ENCODE measurements at places on chromosomes 6 and 20.
A peak's percentile ranks its signal among the peaks of the same experiment; 100 is the strongest.

DNA sequence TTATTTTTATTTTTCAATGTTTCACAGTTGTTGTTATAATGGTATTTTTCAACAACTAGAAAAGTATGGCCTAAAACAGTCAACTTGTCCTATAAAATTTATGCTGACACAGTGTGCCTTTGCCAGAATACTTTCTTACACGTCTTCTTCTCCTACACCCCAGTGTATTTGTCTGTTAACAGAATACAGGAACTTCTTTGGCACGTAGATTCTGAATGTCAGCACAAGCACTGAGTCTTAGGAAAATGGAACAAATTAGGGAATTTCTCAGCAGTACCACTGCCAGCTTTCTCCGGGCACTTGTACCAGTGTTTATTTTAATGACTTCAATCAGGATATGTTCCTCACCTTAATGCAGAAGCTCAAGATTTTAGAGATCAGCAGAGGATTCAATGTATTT is 26.7 kb upstream of the AKIRIN2 start:
- H3K27ac ChIP-seq, result peak overlapping the region; percentile 79
- no peak overlapping the region for H3K4me3 ChIP-seq
- no peaks in the 10 kb centered on the region for H3K27me3 ChIP-seq
- no peaks in the 10 kb centered on the region for H3K36me3 ChIP-seq
- H3K4me1 ChIP-seq, result peaks cover 46% of the 10 kb centered on the region

DNA sequence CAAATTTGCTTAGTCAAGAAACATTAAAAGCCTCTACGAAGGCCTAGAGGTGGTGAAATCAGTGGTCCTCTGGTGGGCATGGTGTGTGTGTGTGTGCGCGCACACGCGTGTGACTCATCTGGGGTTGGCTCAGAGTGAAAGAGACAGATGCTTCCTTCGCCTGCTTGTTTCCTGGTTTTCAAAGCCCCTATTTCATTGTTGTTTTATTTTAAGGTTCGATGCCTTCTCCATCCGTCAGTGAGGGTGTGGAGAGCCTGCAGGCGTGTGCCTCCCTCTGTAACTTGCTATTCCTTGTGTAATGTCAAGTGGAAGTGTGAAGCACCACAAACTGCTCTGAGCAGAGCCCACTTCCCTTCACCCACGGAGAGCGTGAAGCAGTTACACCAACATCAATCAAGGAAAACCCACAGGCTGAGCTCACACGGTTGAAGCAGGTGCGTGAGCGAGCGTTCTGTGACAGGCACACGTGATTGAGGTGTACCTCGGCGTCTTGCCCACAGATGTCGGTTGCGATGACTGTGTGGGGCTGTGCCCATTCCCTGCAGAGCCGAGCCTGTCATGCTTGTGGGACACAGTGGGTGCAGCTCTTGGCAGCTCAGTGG is 233.9 kb downstream of the PRL start:
- H3K4me3 ChIP-seq, result peak overlapping the region; percentile 28
- H3K4me1 ChIP-seq, result no peaks in the 10 kb centered on the region
- DNase-seq, result no peak

GRCh38 chr20:59831916-59832270 is 101.5 kb downstream of the SYCP2 start:
- H3K27ac ChIP-seq, result no peak overlapping the region
- no peak for DNase-seq
- no peak overlapping the region for H3K4me3 ChIP-seq
- peaks cover 7% of the 10 kb centered on the region for H3K36me3 ChIP-seq

DNA sequence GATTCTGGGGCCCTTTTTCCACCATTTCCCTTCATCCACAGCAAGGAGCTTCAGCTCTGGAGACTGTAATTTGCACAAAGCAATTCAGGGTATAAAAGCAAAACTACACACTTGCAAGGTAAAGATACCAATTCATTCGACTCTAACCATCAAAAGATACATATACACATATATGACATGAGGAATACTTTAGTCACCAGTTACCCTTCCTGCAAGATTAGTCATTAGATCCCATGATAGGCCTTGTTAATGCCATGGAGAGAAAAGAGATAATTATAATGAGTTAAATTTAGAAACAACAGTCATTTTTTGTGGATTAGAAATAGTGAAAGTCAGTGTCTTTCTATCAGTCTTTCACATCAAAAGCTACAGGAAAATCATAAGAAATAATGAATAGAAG is 204.2 kb downstream of the KCNQ5 start:
- no peaks in the 10 kb centered on the region for H3K36me3 ChIP-seq
- DNase-seq, result no peak
- H3K4me3 ChIP-seq, result no peak overlapping the region
- H3K27ac ChIP-seq, result no peak overlapping the region
- no peaks in the 10 kb centered on the region for H3K27me3 ChIP-seq
- no peaks in the 10 kb centered on the region for H3K4me1 ChIP-seq

GRCh38 chr6:29641430-29642148 is 8.6 kb upstream of the GABBR1 start:
- peaks cover 13% of the 10 kb centered on the region for H3K4me1 ChIP-seq
- no peak for DNase-seq
- no peaks in the 10 kb centered on the region for H3K27me3 ChIP-seq
- H3K36me3 ChIP-seq, result no peaks in the 10 kb centered on the region
- H3K27ac ChIP-seq, result peak overlapping the region; percentile 85

DNA sequence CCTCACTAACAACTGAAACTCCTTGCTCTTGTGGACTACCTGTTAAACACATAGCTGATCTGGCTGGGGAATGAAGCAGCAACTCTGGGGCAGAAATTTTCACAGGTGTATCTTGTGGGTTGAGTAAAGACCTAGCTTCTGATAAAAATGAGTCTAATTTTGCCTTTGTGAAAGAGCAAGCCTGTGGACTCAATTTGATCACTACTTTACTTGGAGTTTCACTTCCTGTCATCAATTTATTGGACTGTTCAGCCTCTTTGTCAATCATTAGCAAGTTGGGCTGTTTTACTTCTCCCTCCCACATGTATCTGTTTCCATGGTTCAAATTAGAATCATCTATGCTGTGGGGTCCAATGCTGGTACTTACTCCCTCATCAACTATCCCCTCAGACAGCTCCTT is 29.6 kb upstream of the CRIP3 start:
- no peak for DNase-seq
- no peaks in the 10 kb centered on the region for H3K27me3 ChIP-seq
- peak overlapping the region; percentile 41 for H3K27ac ChIP-seq
- H3K4me3 ChIP-seq, result no peak overlapping the region
- H3K4me1 ChIP-seq, result peaks cover 13% of the 10 kb centered on the region

DNA sequence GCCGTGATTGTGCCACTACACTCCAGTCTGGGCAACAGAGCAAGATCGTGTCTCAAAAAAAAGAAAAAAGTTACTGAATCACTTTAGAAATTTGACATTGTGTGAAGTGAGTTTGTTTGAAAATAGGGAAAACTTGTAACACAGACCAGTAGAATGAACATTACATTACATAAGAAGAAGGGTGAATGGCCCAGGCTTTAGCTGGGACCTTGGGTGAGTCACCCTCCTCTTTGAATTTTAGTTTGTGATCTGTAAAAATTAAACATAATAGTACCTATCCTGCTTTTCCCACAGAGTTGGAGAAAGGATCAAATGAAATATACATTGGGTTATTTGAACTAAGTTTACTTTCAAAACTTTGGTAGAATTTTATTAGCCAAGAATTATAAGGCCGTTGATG is 56.3 kb downstream of the KCNS1 start:
- no peak for DNase-seq
- H3K27ac ChIP-seq, result peak overlapping the region; percentile 90
- H3K36me3 ChIP-seq, result peaks cover 2% of the 10 kb centered on the region
- peaks cover 40% of the 10 kb centered on the region for H3K4me1 ChIP-seq
- H3K4me3 ChIP-seq, result no peak overlapping the region
- H3K27me3 ChIP-seq, result no peaks in the 10 kb centered on the region

DNA sequence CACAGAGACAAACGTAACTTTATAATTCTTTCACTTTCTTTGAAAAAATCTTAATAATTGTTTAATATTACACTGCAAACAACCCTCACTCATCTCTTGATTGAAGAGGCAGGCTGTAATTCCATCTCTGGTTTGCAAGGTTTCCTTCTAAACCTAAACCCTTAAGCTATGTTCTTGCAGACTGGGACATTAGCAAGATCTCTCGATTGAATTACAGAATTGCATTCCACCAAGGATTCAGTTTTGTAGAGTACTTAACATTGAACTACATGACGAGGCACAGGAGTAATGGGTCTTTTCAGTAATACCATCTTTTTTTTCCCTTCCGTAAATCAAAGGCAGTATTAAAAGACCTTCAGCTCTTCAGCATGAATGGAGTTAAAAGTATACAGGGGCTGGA is 111.6 kb upstream of the EEF1E1 start:
- DNase-seq, result no peak
- H3K4me3 ChIP-seq, result no peak overlapping the region
- no peaks in the 10 kb centered on the region for H3K36me3 ChIP-seq
- H3K4me1 ChIP-seq, result no peaks in the 10 kb centered on the region
- H3K27ac ChIP-seq, result no peak overlapping the region

GRCh38 chr6:37507690-37508421 is 8.2 kb upstream of the CCDC167 start:
- no peaks in the 10 kb centered on the region for H3K36me3 ChIP-seq
- no peaks in the 10 kb centered on the region for H3K27me3 ChIP-seq
- H3K4me1 ChIP-seq, result peaks cover 56% of the 10 kb centered on the region
- DNase-seq, result no peak
- H3K27ac ChIP-seq, result peak overlapping the region; percentile 100
- H3K4me3 ChIP-seq, result peak overlapping the region; percentile 68

DNA sequence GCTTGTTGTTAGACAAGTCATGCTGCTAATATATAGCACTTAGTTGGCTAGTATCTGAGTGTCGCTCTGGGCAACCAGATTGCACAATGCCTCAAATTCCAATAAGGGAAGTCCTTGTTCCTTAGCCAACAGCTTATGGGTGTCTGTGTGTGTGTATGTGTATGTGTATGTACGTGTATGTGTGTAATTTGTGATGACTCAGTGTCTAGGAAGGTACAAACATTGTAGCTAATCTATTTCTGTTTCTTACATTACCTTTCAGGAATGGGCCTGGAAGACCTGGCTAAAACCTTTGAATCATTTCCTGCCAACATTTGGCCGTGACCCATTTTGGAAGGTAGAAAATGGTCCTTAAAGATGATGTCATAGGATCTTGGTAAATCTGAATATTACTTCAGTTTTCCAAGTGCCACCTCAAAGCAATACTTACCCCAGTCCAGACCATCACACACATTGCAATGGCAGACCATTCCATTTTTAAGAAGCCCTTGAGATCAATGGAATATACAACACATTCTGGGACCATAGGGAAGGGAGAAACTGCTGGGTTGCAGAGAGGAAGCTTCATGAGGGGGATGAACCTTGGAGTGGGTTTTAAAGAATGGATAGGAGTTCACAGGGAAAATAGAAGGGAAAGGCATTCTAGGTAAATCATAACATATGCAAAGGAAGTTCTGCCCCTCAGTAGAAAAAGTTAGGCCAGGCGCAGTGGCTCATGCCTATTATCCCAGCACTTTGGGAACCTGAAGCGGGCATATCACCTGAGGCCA is 25.1 kb downstream of the NEDD9 start:
- no peak overlapping the region for H3K27ac ChIP-seq
- H3K27me3 ChIP-seq, result no peaks in the 10 kb centered on the region
- H3K4me3 ChIP-seq, result no peak overlapping the region
- H3K4me1 ChIP-seq, result peaks cover 21% of the 10 kb centered on the region

- no peak overlapping the region for H3K27ac ChIP-seq
- H3K4me1 ChIP-seq, result no peaks in the 10 kb centered on the region
- H3K36me3 ChIP-seq, result no peaks in the 10 kb centered on the region
- no peak for DNase-seq
- no peak overlapping the region for H3K4me3 ChIP-seq
Observed at GRCh38 chr20:7736336-7736735, 203.9 kb downstream of the HAO1 start.

- H3K27me3 ChIP-seq, result no peaks in the 10 kb centered on the region
- no peaks in the 10 kb centered on the region for H3K36me3 ChIP-seq
- no peak overlapping the region for H3K4me3 ChIP-seq
- peak overlapping the region; percentile 29 for H3K27ac ChIP-seq
Observed at GRCh38 chr6:139295901-139296300, 4.1 kb upstream of the TXLNB start.

- H3K4me3 ChIP-seq, result no peak overlapping the region
- DNase-seq, result no peak
Observed at GRCh38 chr6:116265041-116265829, 11.4 kb upstream of the TSPYL4 start.

- H3K4me3 ChIP-seq, result no peak overlapping the region
- peaks cover 3% of the 10 kb centered on the region for H3K4me1 ChIP-seq
- H3K36me3 ChIP-seq, result no peaks in the 10 kb centered on the region
Observed at GRCh38 chr20:47675190-47676142, 109.8 kb downstream of the SULF2 start.

GRCh38 chr20:50218987-50219435 is 28.4 kb downstream of the CEBPB start:
- H3K4me3 ChIP-seq, result no peak overlapping the region
- peak overlapping the region; percentile 83 for H3K27ac ChIP-seq
- DNase-seq, result no peak

DNA sequence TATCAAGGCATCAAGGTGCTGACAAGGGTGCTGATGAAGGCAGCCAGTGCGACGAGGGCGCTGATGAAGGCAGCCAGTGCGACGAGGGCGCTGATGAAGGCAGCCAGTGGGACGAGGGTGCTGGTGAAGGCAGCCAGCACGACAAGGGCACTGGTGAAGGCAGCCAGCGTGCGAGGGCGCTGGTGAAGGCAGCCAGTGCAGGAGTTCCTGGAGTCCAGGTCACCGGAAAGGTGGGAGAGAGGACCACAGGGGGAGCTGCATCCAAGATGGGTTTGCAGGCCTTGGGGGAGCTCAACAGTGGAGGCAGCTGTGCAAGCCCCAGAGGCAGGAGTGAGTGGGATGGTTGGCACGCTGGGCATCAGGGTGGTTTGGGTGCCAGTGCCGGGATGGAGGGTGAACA is 176.3 kb downstream of the TBXT start:
- peaks cover 38% of the 10 kb centered on the region for H3K27me3 ChIP-seq
- no peak overlapping the region for H3K27ac ChIP-seq
- peaks cover 2% of the 10 kb centered on the region for H3K36me3 ChIP-seq
- DNase-seq, result no peak

DNA sequence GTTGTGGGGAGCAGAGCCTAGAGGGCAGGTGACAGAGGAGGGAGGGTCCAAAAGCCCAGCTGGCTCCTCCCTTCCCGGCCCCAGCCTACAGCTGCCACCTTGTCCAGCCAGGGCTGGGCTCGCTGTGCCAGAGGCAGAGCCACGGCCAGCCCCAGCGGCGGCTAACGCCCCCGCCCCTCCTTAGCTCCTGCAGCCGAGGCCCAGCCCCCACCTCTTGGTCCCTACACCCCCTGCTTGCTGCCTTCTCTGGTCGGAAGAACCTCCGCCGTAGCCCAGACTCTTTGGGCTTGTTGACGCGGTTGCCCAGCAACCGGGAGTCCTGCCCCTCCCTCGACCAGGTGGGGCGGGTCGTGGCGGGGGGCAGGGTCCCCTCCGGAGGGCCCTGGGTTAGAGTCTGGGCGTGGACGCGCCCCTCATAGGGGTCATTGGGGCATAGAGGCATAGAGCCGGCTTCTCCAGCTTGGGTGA is 521 bp upstream of the LKAAEAR1 start:
- H3K4me3 ChIP-seq, result peak overlapping the region; percentile 92
- no peak for DNase-seq
- peaks cover 24% of the 10 kb centered on the region for H3K4me1 ChIP-seq
- peaks cover 2% of the 10 kb centered on the region for H3K36me3 ChIP-seq

All from T-helper 17 cell (primary cell).